ENCODE measurements at places on chromosomes 3 and 15.

GRCh38 chr3:180743813-180744590, 64.7 kb upstream of the CCDC39 start:
- DNase-seq, result no peak

DNA sequence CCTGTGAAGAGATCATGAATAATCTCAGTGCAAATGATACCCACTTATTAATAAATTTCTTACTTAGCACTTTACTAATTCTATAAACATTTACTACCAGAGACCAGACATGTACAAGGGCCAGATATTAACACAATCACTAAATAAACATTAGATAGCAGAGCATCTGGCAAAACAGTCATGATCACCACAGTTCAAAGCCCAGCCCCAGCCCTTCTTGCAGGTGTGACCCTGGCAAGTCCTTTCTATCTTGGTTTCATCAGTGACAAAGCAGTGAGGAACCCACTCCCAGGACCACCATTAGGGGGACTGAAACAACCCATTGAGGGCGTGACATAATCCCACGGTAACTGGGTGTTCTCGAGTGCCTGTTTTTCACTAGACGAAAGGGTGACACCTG, 11.6 kb downstream of the ZXDC start:
- DNase-seq, result no peak

DNA sequence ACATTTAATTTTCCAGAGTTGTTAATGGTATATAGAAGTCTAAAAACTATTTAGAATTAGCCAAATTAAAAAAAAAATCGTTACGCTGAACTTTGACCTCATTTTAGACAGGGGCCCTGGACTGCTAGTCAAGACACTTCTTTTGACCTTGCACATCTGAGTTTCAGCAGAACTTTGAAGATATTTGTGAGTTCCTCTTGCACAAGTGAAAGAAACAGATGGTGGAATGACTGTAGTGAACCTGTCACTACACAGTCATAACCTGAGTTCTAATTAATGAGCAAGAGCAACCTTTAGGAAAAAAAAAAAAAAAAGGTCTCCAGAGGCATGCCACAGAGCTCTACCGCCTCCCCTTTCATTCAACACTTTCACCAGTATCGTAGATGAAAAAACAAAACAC, 5.3 kb downstream of the MYO5C start:
- DNase-seq, result no peak

GRCh38 chr15:65189102-65189740, 4.1 kb upstream of the CLPX start:
- DNase-seq, result no peak

DNA sequence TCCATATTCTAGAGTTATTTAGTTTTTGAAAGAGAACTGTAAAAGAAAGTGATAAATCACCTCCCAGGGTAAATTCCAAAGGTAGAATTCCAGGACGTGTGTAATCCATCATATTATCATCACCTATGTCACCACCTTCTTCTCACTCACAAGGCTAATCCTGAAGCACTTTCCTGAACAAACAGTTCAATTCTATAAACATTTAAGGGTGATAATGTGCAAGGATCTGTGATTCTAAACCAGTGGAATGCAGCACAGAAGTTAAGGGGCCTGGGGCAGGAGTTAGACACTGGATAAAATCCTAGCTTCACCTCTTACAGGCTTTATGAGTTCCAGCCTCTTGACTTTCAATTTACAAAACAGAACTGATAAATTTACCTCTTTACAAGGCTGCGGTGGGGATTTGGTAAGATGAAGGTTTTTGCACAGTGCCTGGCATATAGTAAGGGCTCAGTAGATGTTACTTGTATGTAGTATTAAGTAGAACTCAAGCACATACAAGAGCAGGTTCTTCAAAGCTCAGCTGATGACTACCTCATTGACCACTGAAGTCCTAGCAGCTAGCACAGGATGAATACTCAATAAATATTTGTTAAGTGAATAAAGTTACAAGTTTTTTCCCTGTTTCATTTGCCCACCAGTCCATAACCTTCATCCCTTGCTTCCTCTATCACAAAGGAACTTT, 47.3 kb upstream of the CCDC80 start:
- DNase-seq, result no peak

DNA sequence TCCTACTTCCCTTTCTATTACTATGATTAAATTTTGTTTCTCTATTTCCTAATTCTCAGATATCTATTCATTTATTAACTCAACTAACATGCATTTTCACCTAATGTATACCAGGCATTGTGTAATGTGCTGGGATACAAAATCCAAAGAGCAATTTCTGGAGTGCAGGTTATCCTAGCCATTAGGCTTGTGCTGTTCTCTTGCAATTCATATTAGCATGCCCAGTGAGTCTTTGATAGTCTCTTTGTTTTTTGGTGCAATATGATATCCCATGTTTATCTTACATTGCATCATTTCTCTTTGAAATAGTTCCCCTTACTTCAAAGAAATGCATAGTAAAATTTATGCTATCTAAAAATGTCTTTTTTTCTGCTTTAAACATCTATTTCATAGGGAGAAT, 13.9 kb upstream of the DPPA4 start:
- DNase-seq, result no peak

GRCh38 chr3:137207616-137208015, 249.8 kb downstream of the IL20RB start:
- DNase-seq, result no peak

GRCh38 chr3:134340982-134341365, 33.3 kb downstream of the AMOTL2 start:
- DNase-seq, result no peak

GRCh38 chr15:33955945-33956344, 12.4 kb upstream of the CHRM5 start:
- DNase-seq, result no peak

GRCh38 chr3:65330072-65330471, 642.3 kb upstream of the ADAMTS9 start:
- no peak for DNase-seq

GRCh38 chr15:80019168-80019745, 40.2 kb upstream of the ZFAND6 start:
- no peak for DNase-seq

DNA sequence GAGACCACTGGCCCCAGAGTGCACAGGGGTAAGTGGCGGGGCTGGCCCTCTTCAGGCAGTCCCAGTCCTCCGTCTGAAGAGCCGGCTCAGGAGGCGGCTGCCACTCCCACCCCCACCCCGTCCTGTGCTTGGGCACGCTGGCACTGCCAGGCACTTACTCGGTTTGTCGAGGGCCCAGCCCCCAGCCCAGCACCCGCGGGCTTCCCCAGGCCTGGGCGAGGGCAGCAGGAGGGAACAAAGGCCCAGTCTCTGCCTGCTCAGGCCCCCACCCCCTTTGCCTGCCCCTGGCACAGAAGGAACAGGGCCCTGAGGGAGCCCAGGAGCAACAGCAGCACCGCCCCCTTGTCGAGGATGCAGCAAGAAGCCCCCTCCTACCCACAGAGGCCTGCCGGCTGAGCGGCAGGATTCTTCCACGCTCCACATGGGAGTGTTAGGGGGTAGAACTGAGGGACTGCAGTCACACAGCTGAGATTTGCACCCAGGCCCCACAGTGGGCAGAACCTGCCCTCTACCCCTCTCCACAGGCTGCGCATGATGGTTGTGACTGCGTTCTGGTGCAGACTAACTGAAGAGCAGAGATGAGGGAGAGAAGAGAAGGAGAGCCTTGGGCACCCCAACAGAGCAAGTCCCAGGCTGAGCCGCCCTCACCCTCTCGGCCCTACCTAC, 8.9 kb downstream of the DUSP7 start:
- DNase-seq, result no peak

- DNase-seq, result no peak
These were observed 43.7 kb upstream of the NDUFB4 start for GRCh38 chr3:120552184-120553172.

DNA sequence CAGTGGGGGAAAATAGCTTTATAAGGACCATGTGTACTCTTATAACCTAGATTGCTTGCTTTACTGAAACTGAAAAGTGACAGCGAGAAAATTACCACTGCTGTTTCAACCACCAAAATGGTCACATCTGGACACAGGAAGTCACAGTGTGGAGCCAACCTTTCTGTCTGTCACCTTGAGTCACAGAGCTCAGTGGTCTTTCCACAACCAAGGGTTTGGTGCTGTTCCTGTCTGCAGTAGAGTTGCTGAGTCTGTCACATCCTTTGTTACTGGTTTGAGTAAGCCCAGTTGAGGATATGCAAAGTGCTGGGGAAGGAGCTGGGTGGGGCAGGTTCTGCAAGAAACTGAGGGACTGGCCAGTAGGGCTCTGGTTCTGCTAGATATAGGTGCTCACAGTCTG, 139.1 kb upstream of the EIF1B start:
- no peak for DNase-seq

DNA sequence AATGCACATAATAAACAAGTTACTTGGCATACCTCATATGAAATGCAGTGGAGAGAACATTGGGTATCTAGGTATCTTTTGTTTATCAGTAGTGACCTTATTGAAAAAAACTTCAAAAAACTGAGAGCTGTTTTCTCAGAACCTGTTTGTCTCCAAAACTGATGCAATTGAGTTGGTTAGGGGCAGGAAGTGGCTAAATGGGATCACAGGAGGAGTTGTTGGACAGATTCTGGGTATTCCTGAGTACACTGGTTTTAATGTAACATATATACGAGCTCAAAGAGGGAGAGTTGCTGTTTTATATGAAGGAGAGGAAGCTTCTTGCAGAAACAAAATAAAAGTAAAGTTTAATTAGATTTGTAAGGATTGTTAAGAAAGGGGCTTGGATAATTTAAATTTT, 159.5 kb downstream of the C3orf70 start:
- DNase-seq, result no peak

- DNase-seq, result no peak
These were observed 124.8 kb downstream of the LIPC start for GRCh38 chr15:58556541-58556940.

GRCh38 chr3:123090728-123091531, 24.1 kb downstream of the PDIA5 start:
- no peak for DNase-seq

DNA sequence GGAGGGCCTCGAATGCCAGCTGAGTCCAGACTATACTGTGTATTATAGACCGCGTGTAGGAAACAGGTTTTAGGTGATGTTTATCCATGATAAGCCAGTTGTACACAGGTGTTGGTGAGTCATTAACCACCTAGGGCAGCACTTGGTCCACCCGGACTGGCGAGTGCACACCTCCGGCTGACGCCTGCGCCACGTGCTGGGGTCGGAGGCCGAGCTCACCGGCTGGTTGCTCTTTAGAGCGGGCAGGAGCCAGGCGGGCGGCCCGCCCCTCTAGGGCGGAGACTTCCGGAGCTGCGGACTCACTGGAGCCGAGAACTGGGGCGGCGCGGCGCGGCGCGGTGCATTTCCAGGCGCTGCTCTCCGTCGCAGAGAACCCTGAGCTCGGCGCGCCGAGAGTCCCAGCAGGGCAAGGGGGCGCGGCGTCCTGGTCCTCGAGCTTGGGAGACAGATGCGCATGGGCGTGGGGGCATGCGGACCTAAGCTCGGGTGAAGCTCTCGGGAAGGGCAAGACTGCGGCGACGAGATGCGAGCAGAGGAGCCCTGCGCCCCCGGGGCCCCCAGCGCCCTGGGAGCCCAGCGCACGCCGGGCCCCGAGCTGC, at the start of gene ESYT3:
ESYT3 (plus strand) TSS at position 341 of the 599 bp plus-strand sequence; CDS start at position 524, 183 bp downstream.
- peak; percentile 27 for DNase-seq

GRCh38 chr3:123143669-123144411, 57.9 kb upstream of the SEC22A start:
- DNase-seq, result no peak

DNA sequence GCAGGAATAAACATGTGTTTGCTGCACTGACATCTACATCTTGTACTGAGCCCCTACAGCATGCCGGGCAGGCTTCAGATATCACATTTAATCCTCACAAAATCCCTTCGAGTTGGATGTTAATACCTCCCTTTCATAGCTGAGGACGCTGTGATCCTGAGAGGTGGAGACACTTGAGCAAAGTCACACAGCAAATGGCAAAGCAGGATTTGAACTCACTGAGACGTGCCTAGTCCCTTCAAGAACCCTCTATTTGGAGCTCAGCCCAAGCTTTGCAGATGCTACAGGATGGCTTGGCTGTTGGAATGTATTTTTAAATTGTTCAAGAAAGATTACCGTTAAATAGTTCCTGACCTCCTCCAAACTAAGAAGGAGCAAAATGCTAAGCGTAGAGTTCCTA, 64.6 kb upstream of the SLC6A6 start:
- DNase-seq, result no peak

DNA sequence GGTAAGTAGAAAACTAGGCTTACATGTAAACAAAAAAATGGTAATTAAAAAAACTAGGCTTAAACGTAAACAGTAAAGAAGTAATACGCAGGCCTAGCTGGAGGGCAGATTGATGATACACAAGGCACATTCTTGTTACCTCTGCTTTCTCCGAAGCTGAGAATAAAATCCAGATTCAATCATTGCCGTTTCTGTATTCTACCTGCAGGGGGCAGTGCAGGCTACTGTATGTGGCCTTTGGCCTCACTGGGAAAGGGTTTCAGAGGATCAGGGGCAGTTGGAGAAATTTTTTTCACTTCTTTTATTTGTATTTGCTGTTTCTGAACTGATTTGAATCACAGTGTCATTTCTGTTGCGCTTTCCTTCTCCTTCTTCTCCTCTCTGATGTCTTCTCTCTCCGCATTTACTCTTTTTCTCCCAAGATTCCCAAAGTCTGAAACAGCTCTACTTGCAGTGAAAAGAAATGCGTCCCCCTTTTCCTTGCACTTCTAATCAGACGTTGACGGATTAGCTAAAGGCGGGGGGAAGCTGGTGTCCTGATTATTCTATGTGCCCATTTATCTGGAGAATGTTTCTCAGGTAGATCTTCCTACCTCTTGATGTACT, 67.1 kb upstream of the MCTP2 start:
- DNase-seq, result peak; percentile 33

DNA sequence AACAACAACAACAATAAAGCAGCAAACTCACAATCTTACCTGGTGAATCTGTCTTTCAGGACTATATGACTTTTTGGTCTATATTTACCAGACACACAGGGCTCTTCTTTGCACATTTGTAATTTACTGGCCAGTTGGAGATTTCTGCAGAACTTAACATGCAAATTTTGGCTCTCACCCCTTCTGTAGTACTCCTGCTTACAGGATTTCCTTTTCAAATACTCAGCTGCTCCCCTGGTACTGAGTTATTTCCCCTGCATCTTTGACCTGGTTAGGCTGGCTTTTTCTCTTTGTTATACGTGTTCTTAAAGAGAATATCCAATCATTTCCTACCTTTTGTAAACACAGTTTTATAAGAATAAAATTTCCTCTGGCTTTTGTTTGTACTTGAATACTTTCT, 228.0 kb downstream of the MBNL1 start:
- DNase-seq, result no peak

DNA sequence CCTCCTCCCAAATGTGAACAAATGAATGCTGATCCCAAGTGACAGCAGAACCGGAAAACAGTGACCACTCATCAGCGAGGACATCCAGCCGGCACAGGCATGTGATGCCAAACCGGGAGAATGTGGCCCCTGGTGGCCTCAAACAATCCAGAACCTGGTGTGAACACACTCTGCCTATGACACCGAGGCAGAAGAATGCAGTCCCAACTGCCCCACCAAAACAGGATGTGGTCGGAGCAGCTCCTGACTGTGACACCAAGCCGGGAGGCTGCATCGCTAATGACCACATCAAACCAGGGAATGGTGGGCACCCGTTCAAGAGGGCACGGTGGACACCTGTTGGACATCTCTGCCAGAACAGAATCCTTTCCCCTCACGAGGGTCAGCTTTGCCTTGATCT, 15.4 kb downstream of the SCN5A start:
- no peak for DNase-seq

- no peak for DNase-seq
These were observed 297.5 kb downstream of the NTRK3 start for GRCh38 chr15:87959080-87959479.
